Activated CD4-positive, alpha-beta T cell treated with anti-CD3 and anti-CD28 coated beads for 1 hour (primary cell): ENCODE measurements at places on chromosomes 16 and 17.

DNA sequence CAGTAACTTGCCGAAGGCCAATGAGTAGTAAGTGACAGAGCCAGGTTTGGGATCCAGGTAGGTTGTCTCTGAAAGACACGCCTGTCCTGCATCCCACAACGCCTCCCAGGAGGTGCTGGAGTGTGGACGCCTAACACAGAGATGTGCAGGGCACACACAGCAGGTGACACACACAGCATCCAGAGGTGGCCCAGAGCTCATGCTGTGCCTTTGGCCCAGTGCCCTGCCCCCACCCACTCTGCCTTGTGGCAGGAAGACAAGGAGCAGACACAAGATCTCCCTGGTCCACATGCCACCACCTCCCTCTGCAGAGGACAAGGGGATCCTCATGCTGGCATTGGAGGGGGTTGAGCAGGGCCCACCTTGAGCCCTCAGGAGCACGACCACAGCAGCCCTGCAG is 14.7 kb upstream of the STH start:
- no peak for DNase-seq

DNA sequence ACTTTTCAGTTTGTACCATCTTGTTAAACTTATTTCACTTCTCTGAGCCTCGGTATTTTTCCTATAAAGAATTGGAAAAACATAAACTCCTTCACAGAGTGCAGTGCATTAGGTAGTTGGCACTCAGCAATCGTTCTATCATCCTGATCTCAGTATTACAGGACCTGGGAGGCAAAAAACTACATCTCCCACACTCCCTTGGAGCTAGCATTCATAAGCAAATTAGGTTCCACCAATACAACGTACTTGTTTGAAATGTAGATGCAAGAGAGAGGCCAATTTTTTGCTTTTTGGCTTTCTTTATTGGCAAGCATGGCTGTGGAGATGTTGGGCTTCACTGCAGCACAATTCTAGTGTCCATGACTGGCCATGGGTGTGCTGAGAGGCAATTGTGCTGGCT is 285.2 kb downstream of the CA10 start:
- DNase-seq, result no peak

GRCh38 chr17:40915199-40915661 is 22.2 kb downstream of the KRT23 start:
- DNase-seq, result no peak

DNA sequence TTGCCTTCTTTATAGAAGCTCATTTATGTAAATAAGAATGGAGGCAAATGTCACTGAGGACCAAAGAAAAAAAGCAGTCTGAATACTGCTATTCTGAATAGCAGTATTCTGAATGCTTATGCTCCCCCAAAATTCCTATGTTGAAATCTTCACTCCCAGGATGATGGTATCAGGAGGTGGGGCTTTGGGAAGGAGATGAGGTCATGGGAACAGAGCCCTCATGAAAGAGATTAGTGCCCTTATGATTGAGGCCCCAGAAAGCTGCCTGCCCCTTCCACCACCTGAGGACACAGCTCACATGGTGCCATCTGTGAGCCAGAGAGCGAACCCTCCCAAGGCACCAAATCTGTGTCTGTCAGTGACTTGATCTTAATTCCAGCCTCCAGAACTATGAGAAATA is 28.8 kb downstream of the HEATR6 start:
- no peak for DNase-seq

DNA sequence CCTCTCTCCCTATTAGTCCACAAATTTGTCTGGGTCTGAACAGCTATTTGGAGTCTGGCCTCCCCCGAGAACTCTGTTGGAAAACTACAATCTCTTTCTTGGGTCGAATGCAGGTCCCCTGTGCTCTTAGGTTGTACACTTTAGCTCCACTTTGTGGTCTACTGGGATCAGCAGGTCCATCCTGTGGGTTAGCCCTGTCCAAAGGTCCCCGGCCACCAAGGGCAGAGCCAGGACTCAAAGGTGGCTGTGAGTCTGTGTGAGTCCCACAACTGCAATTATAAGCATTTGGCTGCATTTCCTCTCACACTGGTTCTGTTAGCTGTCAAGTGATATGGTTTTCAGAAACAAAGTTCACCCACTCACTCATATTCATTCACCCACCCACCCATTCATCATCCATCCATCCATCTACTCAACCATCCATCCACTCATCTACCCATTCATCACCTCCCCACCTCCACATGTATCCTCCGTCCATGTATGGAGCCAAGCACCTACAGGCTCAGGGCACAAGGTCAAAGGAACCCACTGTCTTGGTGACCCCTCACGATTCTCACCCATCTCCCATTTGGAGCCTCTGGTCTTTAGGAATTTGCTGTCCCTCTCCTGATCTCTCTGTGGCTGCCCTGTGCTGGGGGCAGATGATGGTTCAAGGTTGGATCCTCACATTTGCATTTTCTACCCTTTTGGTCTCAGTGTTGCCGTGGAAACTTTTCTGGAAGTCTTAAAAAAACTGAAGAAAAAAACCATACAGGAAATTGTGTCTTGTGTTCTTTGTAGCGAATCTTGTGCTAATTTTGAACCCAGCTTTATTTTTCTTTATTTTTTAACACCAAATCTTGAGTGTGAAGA is 45.8 kb downstream of the IRF8 start:
- no peak for DNase-seq

DNA sequence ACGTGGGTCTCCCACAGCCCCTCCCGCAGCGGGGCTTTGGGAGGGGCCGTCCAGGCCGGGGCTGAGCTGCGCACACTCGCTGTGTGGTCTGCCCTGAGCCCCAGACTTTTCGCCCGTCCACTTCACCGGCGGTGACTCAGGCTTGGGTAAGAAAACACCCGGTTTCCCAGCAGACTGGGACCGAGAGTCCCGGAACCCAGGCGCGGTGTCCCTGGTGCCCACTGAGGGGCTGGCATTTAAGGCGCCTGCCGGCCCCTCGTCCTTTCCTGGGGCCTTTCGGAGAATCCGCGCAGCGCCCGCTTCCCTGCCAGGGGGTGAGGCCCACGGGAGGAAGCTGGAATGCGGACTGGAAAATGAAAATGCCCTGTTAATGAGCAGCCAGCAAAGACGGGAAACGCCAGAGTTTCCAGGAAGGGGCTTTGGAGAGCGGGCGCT is 100.3 kb downstream of the C16orf95 start:
- DNase-seq, result no peak

DNA sequence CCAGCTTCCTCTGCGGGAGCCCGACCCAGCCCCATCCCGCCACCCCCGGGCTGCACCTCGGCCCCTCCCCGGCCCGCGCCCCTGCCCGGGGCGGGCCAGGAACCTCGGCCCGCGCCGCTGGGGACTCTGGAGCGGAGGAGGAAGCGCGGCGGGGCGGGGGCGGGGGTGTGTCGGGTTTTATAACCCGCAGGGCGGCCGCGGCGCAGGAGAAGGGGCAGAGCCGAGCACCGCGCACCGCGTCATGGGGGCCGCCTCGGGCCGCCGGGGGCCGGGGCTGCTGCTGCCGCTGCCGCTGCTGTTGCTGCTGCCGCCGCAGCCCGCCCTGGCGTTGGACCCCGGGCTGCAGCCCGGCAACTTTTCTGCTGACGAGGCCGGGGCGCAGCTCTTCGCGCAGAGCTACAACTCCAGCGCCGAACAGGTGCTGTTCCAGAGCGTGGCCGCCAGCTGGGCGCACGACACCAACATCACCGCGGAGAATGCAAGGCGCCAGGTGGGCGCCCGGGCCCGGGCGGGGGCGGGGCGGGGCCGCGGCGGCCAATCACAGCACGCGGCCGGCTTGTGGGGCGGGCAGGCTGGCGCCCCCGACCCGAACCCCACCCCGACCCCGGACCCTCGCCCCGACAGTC is at the start of gene ACE:
Gene ACE, plus strand, starts transcription at position 208 of the 626 bp plus-strand sequence. Its CDS starts 34 bp downstream, at position 242.
- DNase-seq, result no peak

DNA sequence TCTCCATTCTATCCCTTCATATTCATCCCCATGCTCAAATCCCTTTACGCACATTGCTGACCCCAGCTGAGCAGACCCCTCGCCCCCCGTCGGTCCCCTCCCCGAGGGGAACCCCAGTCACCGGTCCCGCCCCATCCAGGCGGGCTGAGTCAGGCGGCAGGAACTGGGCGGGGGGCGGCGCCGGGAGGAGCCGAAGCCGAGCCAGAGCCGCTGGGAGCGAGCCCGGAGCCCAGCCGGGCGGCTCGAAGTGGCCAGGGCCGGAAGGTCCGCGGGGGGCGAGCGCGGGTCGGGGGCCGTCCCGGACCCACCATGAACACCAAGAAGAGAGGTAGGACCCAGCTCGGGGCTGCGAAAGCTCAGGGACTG is 8.6 kb downstream of the RIPOR1 start:
- DNase-seq, result peak; percentile 39

- DNase-seq, result peak; percentile 62
Measured at GRCh38 chr17:57243171-57243622, 13.1 kb upstream of the MSI2 start.

DNA sequence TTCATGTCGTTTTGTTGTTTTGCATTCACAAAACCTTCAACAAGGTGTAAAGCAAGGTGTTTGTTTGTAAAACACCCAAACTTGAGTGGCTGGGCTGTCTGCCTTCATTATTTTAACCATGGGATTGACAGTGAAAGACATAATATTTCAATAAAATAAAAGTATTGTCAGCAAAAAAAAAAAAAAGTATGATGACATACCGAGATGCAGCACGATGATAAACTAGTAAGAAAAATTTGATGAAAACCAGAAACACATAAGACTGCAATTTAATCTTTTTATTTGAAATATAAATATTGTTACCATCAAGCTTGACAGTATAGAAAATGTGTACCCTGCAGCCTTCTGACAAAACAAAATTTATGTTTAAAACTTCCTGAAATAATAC is 419.3 kb upstream of the DYNLRB2 start:
- DNase-seq, result no peak

DNA sequence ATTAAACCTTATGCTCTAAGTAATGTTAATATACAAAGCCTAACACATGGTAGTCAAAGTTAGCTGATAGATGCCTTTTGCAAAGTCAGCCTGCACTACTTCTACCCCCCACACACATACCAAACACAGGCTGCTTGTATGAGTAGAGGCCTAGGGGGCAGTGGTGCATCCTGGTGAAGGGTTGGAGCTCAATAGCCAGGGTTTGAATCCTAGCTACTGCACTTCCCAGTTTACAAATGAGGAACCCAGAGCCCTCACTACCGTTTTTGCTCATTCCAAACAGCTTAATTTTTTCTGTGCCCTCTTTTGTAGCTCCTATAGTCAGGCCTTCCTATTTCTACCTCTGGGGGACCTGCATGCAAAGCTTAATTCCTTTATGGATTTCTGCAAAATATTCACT is 18.9 kb upstream of the HYDIN start:
- no peak for DNase-seq

DNA sequence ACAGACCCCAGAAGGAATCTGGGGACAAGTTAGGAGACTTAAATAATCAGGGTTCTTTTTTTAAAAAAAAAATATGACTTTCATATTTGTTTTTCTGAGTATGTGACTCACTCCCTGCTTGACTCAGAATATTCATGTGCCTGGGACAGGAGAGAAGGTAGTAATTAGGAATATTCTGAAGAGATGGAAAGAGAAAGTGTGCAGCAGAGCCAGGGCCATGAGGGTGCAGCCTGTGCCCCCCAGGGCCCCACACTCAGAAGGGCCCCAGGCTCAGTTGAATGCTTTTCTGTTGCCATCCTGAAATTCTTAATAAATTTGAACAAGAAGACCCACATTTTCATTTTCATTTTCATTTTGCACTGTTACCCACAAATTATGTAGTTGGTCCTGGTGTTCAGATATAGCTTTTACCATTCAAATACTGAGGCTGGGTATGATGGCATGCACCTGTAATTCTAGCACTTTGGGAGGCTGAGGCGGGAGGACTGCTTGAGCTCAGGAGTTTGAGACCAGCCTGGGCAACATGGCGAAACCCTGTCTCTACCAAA is 11.5 kb upstream of the LONP2 start:
- no peak for DNase-seq

DNA sequence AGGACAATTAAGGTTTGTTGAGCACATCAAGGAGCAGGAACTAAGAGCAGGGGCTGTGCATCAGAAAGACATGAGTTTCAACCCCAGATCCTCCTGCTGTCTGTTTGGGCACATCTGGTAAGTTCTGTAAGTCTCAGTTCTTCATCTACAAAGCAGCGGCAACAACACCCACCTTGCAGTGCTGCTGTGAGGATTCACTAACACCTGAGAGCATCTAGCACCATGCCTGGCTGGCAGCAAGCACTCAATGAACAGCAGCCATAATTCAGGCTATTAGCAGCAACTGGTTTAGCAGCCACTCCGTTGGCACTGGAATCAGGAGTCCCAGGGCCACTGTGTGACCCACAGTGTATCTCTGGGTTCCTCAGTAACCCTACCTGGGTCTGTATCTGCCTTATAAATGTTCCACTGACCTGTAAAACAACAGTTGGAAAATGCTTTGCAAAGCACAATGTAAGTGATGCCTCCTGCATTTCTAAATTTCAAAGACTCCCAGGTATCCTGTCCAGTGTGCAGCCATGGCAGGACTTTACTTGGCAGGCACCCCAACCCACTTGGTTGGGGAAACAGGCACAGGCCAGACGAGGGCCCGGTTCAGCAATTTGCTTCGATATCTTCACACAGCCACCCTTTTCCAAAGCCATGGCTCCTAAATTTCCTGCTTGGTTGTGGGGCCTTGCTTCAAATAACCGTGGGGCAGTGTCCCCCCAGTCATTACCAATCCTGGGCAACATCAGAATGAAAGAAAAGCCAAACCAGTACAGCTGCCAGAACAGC is 4.2 kb downstream of the ST3GAL2 start:
- DNase-seq, result no peak

GRCh38 chr17:78947235-78948149 is 22.3 kb upstream of the TIMP2 start:
- DNase-seq, result no peak

GRCh38 chr17:35018814-35019213 is 38.5 kb downstream of the LIG3 start:
- no peak for DNase-seq

DNA sequence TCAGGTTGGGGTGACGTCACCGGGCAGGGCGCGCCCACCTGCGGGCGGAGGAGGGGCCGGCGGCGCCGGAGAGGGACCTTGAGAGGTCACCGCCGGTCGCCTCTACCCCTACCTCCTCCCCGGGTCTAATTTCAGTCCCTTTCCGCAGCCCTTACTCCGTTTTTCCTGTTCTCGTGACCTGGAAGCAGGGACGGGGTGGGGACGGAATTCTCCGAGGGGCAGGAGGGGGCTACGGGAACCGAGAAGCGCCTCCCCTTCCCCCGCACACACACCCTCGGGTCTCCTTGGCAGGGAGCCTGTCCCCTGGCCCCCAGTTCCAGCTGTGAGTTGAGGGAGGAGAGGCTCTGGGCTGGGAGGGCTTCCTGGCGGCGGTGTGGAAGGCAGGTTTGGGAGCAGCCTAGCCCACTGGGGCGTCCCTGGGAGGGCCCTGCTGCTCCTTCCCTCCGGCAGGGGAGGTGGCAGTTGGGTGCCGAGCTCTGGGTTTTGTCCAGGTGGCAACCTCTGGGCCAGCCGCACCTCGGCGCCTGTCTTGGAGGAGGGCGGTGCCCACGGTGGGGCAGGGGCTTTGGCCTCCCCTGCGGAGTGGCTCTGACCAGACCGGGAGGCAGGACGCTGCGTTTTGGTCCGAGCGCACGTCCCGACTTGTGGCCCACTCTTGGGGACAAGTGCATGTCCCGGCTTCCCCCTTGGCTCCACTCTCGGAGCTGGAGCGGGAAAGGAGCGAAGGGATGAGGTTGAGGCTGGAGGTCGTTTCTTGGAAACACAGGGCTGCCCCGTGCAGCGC is 773 bp downstream of the SYNGR3 start:
- no peak for DNase-seq

GRCh38 chr16:87933140-87933495 is 3.2 kb downstream of the CA5A start:
- DNase-seq, result no peak
